ENCODE measurements at places on chromosomes 4 and X.
A peak's percentile ranks its signal among the peaks of the same experiment; 100 is the strongest.

DNA sequence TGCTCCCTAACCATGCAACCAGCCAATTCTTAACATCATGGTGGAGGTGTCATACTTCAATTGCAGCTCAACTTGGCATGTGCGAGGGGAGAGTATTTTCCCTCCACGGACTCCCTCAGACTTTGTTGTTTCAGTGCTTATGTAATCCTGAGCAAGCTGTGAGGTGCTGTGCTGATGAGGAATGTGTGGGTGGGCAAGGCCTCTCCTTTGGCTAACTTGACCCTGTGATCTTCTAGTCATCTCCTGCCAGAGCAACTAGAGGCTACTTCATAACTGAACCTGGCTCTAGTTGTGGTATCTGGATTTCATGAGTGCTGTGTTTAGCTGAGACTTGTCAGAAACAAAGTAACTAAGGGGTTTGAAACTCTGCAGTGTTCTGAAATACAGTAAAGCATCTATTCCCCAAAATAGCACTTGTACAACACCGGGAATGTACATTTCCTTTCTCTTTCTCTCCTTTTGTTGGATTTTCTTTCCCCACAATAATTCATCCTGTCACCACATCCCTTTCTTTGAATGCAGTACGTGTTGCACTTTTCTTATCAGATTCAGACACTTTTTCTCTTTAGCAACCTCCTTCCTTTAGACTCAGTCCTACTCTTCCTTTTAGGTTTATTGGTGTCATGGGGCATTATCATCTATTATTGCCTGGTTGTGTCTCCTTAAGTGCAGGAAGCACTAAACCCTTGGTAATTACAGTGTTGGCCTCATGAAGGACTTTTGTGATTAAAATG lies 415.2 kb upstream of the NR3C2 start:
- no peak for DNase-seq

GRCh38 chr4:2733844-2734574 lies 22.1 kb downstream of the TNIP2 start:
- no peak for DNase-seq

- peak; percentile 61 for DNase-seq
These were observed 3.4 kb downstream of the TFE3 start for GRCh38 chrX:49039598-49040375.

DNA sequence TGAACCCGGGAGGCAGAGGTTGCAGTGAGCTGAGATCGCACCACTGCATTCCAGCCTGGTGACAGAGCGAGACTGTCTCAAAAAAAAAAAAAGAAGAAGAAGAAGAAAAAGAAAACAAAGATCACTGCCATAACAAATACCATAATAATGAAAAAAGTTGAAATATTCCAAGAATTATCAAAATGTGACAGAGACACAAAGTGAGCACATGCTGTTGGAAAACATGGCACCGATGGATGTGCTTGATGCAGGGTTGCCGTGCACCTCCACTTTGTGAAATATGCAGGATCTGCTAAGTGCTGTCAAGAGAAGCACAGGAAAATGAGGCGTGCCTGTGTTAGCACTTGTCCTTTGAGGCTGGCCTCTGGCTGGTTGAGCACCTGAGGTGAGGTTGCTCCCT lies 133.3 kb downstream of the STK32B start:
- no peak for DNase-seq

GRCh38 chrX:119516157-119516702 lies 48.0 kb downstream of the SLC25A5 start:
- peak; percentile 2 for DNase-seq
